ENCODE measurements at places on chromosomes 12 and 14. TPM values are rescaled to one million over a fixed set of nuclear protein-coding genes. Genes with fewer than 3 reads are reported as not detected.
A peak's percentile ranks its signal among the peaks of the same experiment; 100 is the strongest.

GRCh38 chr14:79764323-79764722, 447.0 kb downstream of the DIO2 start:
- no peaks in the 10 kb centered on the region for H3K27me3 ChIP-seq
- no peak overlapping the region for H3K4me3 ChIP-seq
- no peaks in the 10 kb centered on the region for H3K36me3 ChIP-seq
- DNase-seq: no peak
- H3K4me1 ChIP-seq: no peaks in the 10 kb centered on the region
- no peak overlapping the region for H3K27ac ChIP-seq

DNA sequence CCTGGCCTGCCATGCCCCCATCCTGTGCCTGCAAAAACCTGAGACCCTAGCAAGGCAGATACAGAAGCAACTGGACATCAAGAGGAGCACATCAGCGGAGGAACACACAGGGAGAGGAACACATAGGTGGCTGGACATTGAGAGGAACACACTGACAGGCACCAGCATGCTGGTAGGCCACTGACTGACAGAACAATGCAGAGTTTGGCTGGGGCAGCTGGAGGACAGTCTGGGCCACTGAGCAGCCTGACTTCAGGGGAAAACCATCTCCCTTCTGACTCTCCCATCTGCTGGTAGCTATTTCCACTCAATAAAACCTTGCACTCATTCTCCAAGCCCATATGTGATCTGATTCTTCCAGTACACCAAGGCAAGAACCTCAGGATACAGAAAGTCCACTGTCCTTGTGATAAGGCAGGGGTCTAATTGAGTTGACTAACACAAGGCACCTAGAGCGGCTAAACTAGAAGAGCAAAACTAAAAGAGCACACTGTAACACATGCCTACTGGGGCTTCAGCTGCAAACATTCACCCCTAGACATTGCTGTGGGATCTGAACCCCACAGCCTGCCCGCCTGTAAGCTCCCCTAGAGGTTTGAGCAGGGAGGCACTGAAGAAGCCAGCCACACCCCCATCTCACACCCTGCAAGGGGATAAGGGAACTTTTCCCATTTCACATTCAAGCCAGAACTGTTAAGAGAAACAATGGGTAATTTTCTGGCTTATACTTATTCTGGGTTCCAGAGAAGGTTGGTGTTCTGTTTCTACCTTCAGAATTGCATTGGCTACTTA, 22.1 kb downstream of the CLECL1 start:
- no peaks in the 10 kb centered on the region for H3K36me3 ChIP-seq
- no peak for DNase-seq
- H3K4me3 ChIP-seq: no peak overlapping the region
- H3K27me3 ChIP-seq: no peaks in the 10 kb centered on the region
- no peak overlapping the region for H3K27ac ChIP-seq
- H3K4me1 ChIP-seq: peaks cover 7% of the 10 kb centered on the region

Gene KRT73
- total RNA-seq: not detected

Gene KERA
- not detected for total RNA-seq

DNA sequence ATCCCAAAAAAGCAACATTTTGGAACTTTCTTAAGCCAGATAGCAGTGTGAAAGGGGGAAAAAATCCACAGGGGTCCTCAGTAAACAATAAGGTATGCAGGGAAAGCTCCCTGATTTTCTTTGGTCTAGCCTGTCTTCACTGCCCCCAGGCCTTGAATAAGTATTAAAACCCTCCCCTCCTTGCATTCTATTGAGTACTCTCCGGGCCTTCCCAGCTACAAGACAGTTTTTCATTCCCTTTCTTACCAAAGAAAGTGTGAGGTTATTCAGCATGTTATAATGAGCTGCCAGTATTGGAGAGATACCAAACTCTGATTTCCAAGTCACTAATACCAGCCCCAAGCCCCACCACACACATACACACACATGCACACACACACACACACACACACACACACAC, 59.8 kb upstream of the KIF21A start:
- peaks cover 4% of the 10 kb centered on the region for H3K4me1 ChIP-seq
- DNase-seq: no peak
- H3K27me3 ChIP-seq: no peaks in the 10 kb centered on the region
- no peaks in the 10 kb centered on the region for H3K36me3 ChIP-seq

GRCh38 chr12:109899783-109900751, at the start of gene TCHP:
Gene TCHP, plus strand, starts transcription at chr12:109900274. Its CDS starts 2,753 bp downstream, at chr12:109903027.
- H3K27ac ChIP-seq: peak within 1 kb of the TSS; percentile 97
- DNase-seq: no peak
- no peaks in the 10 kb centered on the region for H3K27me3 ChIP-seq
- H3K36me3 ChIP-seq: peaks cover 14% of the 10 kb centered on the region
- H3K4me3 ChIP-seq: peak within 1 kb of the TSS; percentile 97

DNA sequence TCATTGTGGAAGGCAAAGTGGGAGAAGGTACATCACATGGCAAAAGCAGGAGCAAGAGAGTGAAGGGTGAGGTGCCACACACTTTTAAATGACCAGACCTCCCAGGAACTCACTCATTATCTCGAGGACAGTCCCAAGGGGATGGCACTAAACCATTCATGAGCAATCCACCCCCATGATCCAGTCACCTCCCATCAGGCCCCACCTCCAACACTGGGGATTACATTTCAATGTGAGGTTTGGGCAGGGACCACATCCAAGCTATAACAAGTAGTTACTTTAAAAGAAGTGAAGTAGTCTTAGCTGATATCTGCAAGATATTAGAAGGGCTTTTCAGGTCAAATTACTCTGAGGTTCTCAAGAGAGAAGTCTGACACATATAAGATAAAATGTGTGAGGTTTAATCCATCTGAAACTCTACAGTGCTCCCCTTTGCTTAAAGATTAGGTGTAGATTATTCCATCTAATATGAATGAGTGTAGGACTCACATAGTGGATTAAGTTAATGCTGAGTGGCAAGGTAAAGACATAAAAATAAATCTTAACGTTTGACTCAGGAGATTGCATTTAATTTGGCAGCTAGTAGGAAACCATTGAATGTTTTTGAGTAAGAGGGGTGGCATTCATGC, 130.8 kb downstream of the TMX1 start:
- H3K27ac ChIP-seq: no peak overlapping the region
- DNase-seq: no peak
- H3K36me3 ChIP-seq: no peaks in the 10 kb centered on the region

DNA sequence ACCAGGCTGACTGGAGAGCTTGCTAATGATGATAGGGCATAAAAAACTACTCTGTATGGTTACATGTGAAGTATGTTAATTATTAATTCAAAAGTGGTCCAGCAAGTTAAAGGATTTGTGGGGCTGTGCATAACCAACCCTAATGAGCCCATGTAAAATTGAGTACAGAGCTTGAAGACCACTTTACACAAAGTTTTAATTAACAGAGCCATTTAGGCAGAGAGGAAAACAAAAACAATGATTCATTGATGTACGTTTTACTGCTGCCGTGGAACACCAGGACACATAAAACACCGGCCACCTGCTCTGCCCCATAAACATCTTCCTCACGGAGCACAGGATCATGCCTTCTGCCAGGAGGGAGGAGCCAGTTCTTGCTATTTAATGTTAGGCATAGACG, 83.5 kb downstream of the RIMBP2 start:
- no peak overlapping the region for H3K4me3 ChIP-seq
- no peak for DNase-seq
- H3K4me1 ChIP-seq: no peaks in the 10 kb centered on the region
- no peak overlapping the region for H3K27ac ChIP-seq
- peaks cover 15% of the 10 kb centered on the region for H3K27me3 ChIP-seq

GRCh38 chr12:106600503-106600902, 17.7 kb downstream of the RFX4 start:
- peaks cover 38% of the 10 kb centered on the region for H3K27me3 ChIP-seq
- H3K36me3 ChIP-seq: no peaks in the 10 kb centered on the region
- no peaks in the 10 kb centered on the region for H3K4me1 ChIP-seq
- no peak overlapping the region for H3K27ac ChIP-seq
- H3K4me3 ChIP-seq: no peak overlapping the region

GRCh38 chr12:130583317-130583716, 132.8 kb downstream of the RIMBP2 start:
- H3K36me3 ChIP-seq: no peaks in the 10 kb centered on the region
- H3K27me3 ChIP-seq: no peaks in the 10 kb centered on the region
- no peaks in the 10 kb centered on the region for H3K4me1 ChIP-seq
- no peak overlapping the region for H3K27ac ChIP-seq

Gene RIN3
- 18.8 TPM for total RNA-seq

Gene ABHD12B
- total RNA-seq: not detected

DNA sequence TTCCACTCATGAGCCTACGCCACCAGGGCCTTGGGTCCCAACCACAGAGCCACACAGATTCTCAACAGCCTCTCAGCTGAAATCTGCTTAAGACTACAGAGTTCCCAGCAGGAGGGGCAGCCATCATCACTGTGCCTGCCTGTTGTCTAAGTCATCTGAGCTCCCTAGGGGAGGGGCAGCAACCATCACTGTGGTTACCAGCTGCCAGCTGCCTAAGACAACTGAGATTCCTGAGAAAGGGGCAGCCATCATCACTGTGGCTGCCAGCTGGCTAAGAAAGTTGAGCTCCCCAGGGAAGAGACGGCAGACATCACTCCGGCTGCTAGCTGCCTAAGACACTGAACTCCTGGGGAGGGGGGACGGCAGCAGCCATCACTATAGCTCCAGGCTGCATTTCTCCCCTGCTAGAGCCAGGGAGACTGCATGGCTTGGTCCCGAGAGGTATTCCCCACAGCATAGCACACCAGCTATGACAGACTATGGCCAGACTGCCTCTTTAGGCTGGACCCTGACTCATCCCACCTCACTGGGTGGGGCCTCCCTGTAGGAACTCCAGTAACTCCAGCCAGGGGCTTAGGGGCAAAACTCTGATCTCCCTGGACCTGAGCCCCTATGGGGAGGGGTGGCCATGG, 37.2 kb upstream of the C14orf132 start:
- peak overlapping the region; percentile 73 for H3K27ac ChIP-seq
- H3K36me3 ChIP-seq: peaks cover 19% of the 10 kb centered on the region
- DNase-seq: no peak
- peaks cover 47% of the 10 kb centered on the region for H3K27me3 ChIP-seq
- H3K4me1 ChIP-seq: peaks cover 18% of the 10 kb centered on the region
- H3K4me3 ChIP-seq: no peak overlapping the region

- H3K27me3 ChIP-seq: no peaks in the 10 kb centered on the region
- H3K27ac ChIP-seq: no peak overlapping the region
- H3K4me3 ChIP-seq: no peak overlapping the region
- peaks cover 26% of the 10 kb centered on the region for H3K4me1 ChIP-seq
- DNase-seq: no peak
Observed at GRCh38 chr12:47249719-47250357, 170.1 kb upstream of the AMIGO2 start.

- H3K4me3 ChIP-seq: no peak overlapping the region
- no peak for DNase-seq
- no peaks in the 10 kb centered on the region for H3K27me3 ChIP-seq
- no peaks in the 10 kb centered on the region for H3K36me3 ChIP-seq
- no peaks in the 10 kb centered on the region for H3K4me1 ChIP-seq
Observed at GRCh38 chr12:18906395-18906794, 168.5 kb downstream of the CAPZA3 start.

DNA sequence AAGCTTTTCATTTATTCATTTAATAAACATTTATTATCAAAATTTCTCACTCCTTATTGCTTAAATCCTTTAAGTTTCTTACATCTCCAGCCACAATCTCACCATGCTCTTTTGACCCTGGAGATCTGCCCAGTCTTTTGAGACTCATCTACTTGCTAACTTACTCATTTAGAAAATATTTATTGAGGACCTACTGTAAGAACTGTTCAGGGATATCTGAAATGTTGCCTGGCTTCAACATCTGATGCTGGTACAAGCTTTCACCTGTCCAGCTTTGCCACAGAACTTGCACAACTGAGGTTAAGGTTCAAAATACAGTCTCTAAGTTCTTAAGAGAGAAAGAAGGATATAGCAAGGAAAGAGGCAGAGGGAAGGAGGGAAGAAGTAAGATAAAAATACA, 17.5 kb upstream of the GXYLT1 start:
- no peak for DNase-seq
- peaks cover 8% of the 10 kb centered on the region for H3K36me3 ChIP-seq
- H3K27me3 ChIP-seq: no peaks in the 10 kb centered on the region
- no peak overlapping the region for H3K4me3 ChIP-seq

DNA sequence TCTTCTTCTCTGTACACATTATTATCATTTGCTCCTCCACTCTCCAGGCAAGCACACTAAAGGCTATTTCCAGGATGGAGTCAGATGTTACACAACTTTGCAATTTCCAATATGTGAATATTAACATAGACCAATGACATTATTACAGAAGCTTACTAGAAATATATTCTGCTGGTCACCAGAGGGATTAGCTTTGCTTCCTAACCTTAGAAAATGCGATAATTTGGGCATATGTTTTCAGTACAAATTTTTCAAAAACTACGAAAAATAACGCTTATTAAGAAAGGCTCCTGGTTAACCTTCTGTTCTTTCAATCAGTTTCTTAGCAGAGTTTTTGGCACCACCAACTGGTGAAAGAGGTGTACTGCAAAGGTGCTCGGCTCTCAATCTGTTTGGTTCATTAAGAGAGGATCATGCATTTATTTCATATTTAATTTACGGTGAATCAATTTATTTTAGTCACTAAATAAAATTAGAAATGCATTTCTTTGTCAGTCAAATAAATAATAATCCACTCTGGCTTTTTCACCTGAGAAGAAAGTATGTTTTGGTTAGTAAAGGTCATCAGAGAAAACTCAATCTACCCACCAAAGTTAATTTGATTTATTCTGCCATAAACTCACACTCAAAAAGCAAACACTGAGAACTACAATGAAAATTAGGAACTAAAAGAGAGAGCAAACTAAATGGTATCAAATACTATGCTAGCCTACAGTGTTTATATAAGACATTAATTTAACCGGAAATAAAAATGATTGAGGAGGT, 39.2 kb downstream of the EFCAB11 start:
- peaks cover 77% of the 10 kb centered on the region for H3K4me1 ChIP-seq
- no peak for DNase-seq
- no peaks in the 10 kb centered on the region for H3K36me3 ChIP-seq
- peak overlapping the region; percentile 64 for H3K27ac ChIP-seq
- no peaks in the 10 kb centered on the region for H3K27me3 ChIP-seq

Gene ATP2A2
- 163 TPM for total RNA-seq

Gene EEA1
- 44.7 TPM for total RNA-seq

- peaks cover 17% of the 10 kb centered on the region for H3K4me1 ChIP-seq
- no peak overlapping the region for H3K4me3 ChIP-seq
- peaks cover 5% of the 10 kb centered on the region for H3K36me3 ChIP-seq
- H3K27me3 ChIP-seq: no peaks in the 10 kb centered on the region
- H3K27ac ChIP-seq: no peak overlapping the region
Observed at GRCh38 chr12:122961531-122962329, 4.5 kb downstream of the ABCB9 start.

Gene KLHDC1
- 4.5 TPM for total RNA-seq

Data from chondrocyte (in vitro differentiated cells).